ENCODE measurements at places on chromosomes 7 and 10.

DNA sequence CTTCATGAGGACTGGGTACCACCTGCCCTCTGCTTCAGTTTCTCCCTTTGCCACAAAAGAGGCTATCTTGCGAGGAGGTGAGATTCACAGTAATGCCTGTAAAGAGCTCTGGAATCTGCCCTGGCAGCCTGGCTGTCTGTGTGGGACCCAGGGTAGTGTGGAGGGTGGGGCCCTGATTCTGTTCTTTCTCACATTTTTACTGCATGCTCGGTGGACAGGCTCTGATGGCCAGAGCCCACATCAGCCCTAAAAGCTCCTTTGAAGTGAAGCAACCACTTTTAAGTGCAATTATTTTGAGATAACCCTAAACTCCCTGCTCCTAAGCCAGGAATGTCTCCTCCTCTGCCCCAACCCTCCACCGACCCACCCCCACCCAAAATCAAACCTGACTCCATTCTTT, 92.1 kb upstream of the PODXL start:
- DNase-seq = no peak

DNA sequence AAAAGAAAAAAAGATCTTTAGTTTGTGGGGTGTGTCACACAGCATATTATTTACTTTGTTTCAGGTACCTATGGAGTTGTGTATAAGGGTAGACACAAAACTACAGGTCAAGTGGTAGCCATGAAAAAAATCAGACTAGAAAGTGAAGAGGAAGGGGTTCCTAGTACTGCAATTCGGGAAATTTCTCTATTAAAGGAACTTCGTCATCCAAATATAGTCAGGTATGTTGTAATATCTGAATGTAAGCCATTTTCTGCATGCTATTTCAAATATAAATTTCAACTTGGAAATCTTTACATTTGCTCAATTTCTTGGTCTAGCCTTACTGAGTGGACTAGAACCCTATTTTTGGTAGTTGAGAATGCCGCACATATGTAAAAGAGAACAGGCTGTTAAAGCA, 6.4 kb downstream of the CDK1 start:
- no peak for DNase-seq

GRCh38 chr10:95221124-95221523, 27.1 kb downstream of the ACSM6 start:
- no peak for DNase-seq

GRCh38 chr7:35399216-35399615, 145.3 kb upstream of the TBX20 start:
- no peak for DNase-seq

GRCh38 chr7:140674899-140675701, 2.4 kb downstream of the ADCK2 start:
- no peak for DNase-seq

DNA sequence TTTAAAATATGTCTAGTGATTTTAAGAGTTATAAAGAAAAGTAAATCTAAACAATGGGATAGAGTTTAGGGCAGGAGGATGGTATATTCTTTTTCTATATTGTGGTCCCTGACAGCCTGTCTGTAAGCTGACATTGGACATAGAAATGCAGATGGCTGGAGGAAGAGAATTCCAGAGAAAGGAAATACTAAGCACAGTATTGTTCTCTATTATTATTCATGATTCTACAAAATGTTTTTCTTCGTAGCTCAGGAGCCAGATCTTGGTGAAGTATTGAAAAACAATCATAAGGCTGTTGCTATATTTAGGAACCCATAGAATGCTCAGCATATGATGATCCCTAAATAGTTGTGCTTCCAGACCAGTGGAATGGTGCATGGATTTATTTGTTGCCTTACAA, 117.0 kb upstream of the FAM3C start:
- no peak for DNase-seq

DNA sequence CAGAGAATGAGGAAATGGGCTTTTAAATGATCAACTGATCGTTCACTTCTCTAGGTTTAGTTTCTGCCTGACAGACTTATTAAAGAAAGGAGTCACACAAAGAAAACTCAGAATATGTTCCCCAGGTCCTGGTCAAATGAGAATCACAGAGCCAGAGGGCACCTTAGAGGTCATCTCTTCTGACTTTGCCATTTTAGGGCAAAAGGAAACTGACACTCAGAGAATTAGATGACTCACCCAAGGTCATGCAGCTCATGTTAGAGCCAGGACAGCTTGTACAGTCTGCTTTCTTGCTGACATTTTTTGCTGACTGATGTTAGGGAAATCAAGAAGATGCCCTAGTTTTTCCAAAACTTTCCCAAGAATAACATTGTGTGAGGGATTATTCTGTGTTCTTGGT, 312.7 kb upstream of the SP8 start:
- no peak for DNase-seq

DNA sequence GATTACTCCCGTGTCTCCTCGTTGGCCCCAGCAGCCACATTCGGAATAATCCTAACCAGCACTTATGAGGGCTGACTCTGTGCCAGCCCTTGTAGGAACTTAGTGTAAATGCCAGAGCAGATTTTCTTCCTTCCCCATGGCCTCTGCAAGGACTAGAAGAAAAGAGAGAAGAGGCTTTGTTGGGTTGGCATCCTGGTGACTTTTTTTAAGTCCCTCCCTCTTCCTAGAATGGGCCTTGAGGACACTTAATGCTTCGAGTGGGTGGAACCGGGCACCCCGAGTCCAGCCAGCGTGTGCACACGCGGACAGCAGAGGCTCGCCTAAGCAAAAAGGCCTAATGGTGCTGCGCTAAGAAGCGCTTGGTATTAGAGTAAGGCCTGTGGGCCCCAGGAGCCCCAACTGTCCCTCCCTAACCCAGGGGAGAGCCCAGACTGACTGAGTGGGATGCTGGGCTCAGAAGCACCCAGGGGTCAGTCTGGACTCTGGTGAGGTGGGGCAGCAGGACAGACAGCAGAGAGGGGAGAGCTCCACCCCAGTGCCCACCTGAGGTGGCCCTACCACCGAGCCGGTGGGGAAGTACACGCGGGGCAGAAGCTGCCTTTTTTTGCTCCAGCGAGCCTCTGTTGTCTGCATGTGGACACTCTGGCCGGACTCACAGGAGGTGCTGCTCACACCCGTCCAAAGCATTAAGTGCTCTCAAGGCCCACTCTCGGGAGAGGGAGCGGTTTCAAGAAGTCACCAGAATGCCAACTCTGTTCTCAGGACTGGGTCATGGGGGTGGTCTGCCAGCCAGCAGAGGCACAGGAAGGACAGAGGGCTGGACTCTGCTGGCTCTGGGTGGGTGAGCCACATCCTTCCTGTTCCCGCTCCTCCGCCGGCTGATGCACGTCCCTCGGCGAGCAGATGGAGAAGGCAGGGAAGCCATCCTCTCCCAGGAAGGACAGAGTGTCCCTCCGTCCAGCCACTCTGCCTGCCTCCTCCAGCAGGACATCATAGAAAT, 12.5 kb downstream of the ITPRIP start:
- no peak for DNase-seq

DNA sequence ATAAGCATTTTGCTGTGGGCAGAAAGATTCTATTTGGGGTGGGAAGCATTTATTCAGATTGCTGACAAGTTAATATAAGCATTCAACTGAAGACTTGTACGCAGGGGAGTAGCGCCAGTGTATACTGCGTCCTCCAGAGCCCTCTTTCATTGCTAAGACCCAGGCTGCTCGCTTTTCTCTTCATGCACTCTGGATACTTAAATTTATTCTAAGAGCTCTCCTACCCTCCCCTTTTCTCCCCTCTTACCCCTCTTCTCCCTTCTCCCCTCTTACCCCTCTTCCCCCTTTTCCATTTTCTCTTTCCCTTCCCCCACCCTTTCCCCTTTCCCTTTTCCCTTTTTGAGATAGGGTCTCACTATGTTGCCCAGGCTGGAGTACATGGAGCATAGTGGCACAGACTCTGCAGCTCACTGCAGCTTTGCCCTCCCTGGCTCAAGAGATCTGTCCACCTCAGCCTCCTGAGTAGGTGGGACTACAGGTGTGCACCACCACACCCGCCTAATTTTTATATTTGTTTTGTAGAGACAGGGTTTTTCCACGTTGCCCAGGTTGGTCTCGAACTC, 125.8 kb downstream of the CDK14 start:
- DNase-seq = no peak

DNA sequence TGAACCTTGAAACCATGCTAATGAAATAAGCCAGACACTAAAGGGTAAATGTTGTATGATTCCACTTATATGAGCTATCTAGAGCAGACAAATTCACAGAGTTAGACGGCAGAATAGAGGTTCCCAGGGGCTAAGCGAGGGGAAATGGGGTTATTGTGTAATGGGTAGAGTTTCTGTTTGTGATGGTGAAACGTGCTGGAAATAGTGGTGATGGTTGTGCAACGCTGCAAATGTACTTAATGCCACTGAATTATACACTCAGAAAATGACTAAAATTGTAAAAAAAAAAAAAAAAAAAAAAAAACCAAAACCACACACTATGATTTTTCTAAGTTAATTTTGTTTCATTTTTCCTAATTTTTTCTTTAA, 30.0 kb downstream of the SFXN4 start:
- no peak for DNase-seq

DNA sequence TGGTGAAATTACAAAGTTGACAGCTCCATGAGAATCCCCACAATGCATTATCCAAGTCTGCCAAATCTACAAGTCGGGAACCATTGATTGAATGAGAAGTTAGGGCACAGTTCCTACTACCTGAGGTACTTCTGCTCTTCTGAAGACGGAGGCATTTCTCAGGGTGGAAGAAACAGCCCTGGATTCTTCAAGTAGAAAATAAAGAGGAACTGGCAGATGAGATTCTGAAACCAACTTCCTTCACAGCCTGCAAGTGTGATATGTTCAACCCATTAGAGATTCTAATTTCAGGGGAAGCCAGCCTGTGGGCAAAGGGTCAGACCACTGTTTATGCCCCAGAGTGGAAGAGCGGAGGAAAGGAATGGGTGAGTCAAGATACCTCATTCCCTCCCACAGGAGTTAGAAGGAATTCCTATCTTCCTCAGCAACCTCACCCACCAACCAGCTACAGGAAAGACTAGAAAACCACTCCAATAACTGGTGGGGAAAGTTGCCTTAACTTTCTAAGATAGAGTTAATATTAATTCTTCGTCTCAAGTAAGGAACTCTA, 50.5 kb upstream of the BMPER start:
- DNase-seq = no peak

DNA sequence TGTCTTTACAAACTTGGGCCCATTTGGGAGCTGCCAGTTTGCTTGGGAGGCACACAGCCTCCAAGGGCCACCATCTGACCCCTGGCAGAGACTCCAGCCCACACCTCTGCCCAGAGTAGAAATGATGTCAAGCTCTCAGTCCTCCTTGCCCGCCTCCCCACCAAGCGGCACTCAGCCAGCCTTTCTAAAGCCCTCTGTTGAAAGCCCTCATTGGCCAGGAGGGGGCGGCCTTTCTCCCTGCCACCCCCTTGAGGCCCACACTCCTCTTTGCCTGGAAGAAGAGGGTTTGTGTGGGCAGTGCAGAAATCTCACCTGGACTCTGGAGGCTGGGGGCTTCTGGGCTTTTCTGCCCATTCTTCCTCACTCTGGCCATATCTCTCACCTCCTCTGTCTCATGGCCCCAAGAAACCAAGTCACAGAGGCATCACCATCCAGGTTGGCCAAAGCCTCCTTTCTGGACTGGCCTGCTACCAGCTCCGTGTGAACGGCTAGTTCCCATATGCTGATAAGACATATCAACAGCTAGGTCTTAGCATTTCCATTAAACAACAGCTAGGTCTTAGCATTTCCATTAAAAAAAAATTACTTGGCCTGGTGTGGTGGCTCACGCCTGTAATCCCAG, 36.1 kb downstream of the UBTD1 start:
- peak; percentile 36 for DNase-seq

- DNase-seq = no peak
Observed at GRCh38 chr7:107622894-107623293, 37.7 kb upstream of the SLC26A4 start.

All from stimulated activated CD4-positive, alpha-beta T cell treated with anti-CD3 and anti-CD28 coated beads, Interleukin-4, amount 100 ng/mL, for 4 hours (primary cell).